ENCODE measurements at places on chromosomes 5 and 9. TPM values are rescaled to one million over a fixed set of nuclear protein-coding genes. Genes with fewer than 3 reads are reported as not detected.

Gene SLC34A3
- total RNA-seq = not detected

Gene DAB2
- 94.8 TPM for total RNA-seq

Gene HDAC3
- 45.0 TPM for total RNA-seq

Gene FAM221B
- total RNA-seq = not detected

Gene PCDHGA12
- 2.8 TPM for total RNA-seq

Gene GPR151
- total RNA-seq = not detected

Gene PDE6A
- not detected for total RNA-seq

Gene PRRT1B
- total RNA-seq = not detected

Gene GABRA1
- not detected for total RNA-seq

Gene KIF12
- total RNA-seq = not detected

Gene ACTBL2
- total RNA-seq = under 0.01 TPM

Gene C1QTNF2
- total RNA-seq = under 0.01 TPM

Gene GGTA1
- 5.4 TPM for total RNA-seq

Gene SPINK13
- not detected for total RNA-seq

Gene SPATA31C1
- not detected for total RNA-seq

Gene STPG3
- not detected for total RNA-seq

Gene BTNL8
- total RNA-seq = 0.20 TPM

Gene PCDHB16
- 0.22 TPM for total RNA-seq

Gene TMEM252
- not detected for total RNA-seq

Gene NEUROG1
- not detected for total RNA-seq

Gene SCGB3A2
- not detected for total RNA-seq

Gene CMBL
- 3.5 TPM for total RNA-seq

Gene ZNF608
- 5.8 TPM for total RNA-seq

Gene SUSD3
- total RNA-seq = not detected

Gene KCNIP1
- 24.4 TPM for total RNA-seq

Gene PCDHGA1
- 0.44 TPM for total RNA-seq

Gene ANKRD20A1
- total RNA-seq = 0.87 TPM

Gene ZNF883
- total RNA-seq = 0.22 TPM

Gene ARHGEF37
- total RNA-seq = 16.1 TPM

Gene NR2F1
- 30.5 TPM for total RNA-seq

Gene DENND4C
- 76.8 TPM for total RNA-seq

Gene CD74
- 2.0 TPM for total RNA-seq

Gene TNC
- 0.22 TPM for total RNA-seq

Gene IFNA21
- total RNA-seq = not detected

Gene TRIM7
- 0.99 TPM for total RNA-seq

Gene CNTNAP3
- 39.2 TPM for total RNA-seq

Gene NIM1K
- total RNA-seq = not detected

Gene CTSL
- 362 TPM for total RNA-seq

Gene SHOC1
- not detected for total RNA-seq

Gene C8G
- 0.60 TPM for total RNA-seq

Gene NMUR2
- total RNA-seq = not detected

Gene GRXCR2
- total RNA-seq = not detected

Gene FAM78A
- total RNA-seq = 3.3 TPM

Gene PNPLA7
- total RNA-seq = 0.44 TPM

Gene PCDHA2
- total RNA-seq = under 0.01 TPM

Measured in lung microvascular endothelial cell (primary cell).